ENCODE measurements at places on chromosomes 4 and X.

DNA sequence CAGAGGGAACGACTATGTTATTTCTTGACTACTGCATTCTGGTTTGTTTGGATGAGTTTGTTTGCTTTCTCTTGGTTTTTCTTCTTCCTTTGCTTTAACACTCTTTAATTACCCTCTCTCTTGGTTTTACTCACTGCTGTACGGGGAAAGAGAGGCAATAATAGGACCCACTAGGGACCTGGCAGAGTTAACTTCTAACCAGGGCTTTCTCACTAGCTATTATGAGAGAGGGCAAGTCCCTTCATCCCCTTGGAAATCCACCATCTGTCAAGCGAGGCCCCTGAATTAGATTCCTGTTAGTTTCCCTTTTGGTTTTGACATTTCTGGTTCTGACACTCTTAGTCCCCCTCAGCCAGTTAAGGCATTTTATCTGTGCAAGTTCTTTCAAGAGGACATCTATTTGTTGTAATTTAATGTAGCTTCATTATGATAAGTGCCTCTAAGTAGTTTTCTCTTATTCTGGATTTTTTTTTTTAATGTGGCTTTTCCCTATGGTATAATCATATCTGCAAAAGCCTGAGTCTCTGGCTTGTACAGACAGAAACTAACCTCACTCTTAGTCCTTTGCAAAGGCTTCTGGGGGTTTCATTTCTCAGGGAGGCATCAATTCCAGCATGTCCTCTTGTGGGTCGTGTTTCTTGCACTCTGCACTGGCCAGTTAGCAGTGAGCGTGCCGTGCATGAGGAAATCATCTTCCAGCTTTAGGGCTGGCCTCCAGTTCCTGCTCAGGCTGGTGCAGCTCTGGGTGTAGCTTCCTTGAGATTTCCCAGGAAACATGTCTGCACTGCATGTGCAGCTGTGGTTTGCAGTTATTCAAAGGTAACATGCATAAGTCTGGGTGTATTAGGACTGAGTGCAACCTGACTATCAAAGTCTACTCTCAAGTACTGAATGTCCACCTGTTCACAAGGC, 221.3 kb downstream of the STIM2 start:
- no peak for DNase-seq

DNA sequence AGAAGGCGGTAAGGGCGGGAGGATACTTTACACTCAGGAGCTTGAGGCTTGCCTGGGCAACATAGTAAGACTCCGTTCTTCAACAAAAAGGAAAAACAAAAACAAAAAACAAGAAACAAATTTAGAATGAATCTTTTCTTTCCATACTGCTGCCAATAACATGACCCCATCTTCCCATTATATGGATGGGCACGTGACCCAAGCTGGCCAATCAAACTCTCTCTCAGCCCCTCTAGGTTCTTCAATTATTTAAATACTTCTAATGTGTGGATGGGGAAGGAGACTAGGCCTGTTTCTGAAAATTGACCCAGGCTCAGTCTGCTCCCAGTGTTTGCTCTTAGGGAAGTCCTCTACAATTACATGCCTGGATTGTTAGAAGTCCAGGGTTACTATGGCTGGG, 22.2 kb upstream of the ATP6AP2 start:
- no peak for DNase-seq

GRCh38 chr4:182343453-182343852, 100.3 kb downstream of the TENM3 start:
- DNase-seq: no peak

DNA sequence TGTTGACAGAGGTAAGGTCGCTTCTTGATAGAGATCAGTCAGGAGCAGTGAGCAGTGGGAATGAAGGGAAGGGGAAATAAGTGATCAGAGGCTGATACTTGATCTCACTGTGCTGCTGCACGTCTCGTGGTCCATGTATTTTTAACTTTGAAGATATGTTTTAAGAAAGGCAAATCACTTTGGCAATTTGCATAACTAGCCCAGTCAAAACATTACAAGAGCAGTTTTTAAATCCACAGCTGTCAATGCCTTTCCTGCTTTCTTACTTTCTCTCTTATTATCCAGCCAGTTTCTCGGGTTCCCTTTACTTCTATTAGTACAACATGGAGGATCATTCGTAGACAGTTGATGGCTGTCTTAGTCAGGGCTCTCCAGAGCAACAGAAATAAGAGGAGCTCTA, 472.8 kb downstream of the TMA16 start:
- no peak for DNase-seq

DNA sequence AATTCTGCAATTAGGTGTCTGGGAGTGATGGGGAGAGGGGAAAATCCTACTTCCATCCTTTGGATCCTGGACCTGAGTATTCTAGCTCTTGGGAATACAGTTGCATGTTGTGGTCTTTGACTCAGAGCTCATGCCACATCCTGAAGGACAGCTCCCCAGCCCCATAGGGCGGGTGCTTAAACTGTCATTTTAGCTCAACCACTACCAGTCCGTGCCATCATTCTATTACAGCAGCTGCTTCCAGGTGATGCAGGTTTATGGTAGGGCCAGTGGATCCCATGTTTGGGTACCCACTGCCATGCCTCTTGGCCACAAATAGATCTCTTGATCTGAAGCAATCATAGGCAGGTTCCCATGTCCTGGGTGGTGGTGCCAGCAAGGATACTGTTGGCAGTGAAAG, 34.7 kb downstream of the CCKAR start:
- DNase-seq: no peak

DNA sequence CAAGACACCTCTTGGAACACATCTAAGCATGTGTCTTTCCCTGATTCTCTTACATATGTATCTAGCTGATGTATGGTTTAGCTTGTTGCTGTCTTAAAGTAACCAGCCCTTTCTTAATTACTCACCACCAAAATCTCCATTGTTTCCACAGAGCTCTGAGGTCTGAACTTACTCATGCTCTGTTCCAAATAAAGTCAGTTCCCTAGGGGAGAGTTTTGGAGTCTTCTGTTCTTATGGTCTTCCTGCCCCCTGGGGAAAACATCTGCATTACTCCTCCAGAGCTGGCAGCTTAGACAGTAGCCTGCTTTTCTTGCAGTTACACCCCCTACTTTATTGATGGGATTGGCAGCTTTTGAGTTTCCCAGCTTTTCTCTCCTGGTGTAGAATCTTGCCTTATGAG, 125.8 kb downstream of the EDA start:
- no peak for DNase-seq

DNA sequence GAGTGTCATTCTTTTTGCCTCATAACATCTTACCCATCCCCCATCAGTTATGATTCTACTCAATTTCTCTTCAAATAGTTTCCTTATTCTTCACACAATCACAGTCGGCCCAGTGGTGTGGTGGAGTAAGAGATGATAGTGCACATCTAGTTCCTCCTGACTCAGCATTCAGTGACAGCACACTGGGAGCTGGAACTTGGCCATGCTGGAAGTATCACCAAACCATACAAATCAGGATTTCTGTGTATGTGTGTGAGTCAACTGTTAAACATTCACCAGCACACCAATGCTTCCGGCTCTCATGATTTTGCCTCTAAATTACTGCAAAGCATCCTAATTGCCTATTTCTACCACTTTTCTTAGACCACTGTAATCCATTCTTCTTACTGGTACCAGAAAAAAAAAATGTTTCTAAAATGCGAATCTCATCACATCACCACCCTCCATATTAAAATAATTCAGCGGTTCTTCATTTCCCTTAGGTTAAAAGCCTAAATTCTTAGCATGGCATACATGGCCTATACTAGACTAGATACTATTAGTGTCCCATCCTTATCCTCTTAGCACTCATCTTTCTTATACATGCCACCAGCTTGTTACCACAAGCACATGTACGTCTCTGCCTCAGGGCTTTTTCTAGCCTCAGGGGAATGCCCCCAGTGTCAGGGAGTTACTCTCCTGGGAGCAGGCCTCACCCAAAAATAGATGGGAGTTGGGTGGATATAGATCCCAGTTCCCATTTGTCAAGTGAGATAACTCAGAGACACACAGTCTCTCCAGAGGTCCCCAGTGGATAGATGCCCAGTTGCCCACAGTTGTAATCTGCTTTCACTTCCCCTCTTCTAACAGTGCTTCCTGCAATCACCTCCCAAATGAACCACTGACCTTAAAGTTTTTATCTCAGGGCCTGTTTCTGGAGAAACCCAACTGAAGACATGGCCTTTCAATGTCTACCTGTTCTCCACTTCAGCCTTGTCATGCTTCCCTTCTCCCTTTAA, 49.2 kb upstream of the DDX53 start:
- DNase-seq: no peak

DNA sequence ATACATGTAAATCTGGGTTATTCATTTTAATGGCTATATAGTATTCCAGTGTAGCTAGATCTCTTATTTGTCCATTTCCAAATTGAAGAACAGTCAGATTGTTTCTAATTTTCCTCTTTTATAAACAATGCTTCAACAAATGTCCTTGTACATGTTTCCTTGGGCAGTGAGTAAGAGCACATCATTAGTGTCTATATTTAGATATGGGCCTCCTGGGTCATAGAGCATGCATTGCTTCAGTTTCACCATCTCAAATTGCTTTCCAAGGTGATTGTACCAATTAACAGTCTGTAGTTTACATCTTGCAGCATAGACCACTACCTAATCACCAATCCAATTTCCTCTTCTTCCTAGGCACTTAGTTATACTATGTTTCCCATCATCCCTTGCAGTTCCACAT, 13.4 kb downstream of the PHKA2 start:
- DNase-seq: no peak

DNA sequence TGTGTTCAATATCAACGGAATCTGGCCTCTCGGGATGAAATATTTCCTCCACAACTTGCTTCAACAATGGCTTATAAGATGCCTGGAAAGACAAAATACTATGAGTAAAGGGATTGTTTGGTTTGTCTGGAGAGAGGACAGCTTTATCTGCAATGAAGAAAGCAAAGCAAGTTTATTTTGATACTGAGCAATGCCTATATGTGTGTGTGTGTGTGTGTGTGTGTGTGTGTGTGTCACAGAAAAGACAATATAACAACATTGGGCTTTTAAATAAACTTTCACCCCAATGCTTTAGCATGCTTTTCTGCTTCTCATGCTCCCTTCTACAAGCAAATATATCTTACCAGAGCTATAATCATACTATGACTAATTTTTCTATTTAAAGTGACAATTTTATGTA, 45.4 kb downstream of the RASL11B start:
- DNase-seq: no peak

DNA sequence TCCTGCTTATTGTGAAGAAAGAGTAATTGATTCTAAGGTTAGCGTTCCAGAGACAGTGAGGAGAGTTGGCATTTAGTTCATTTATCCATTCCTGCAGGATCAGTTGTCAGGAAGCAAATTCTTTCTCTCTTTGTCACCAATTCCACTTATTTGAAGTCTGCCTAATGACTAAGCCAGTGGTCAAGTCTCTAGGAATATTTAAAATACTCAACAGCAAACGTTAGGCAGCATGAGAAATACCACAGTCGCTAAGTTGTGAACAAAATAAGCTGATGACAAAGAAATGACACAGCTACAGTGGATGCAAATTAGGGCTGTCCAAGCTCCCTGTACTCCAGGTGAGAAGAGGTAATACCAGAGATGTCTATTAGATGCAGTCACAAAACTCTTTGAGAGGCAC, 6.6 kb upstream of the MAGEB17 start:
- no peak for DNase-seq

GRCh38 chr4:169941141-169941540, 85.1 kb downstream of the MFAP3L start:
- DNase-seq: no peak

GRCh38 chr4:82667761-82668480, 106.1 kb upstream of the TMEM150C start:
- no peak for DNase-seq

DNA sequence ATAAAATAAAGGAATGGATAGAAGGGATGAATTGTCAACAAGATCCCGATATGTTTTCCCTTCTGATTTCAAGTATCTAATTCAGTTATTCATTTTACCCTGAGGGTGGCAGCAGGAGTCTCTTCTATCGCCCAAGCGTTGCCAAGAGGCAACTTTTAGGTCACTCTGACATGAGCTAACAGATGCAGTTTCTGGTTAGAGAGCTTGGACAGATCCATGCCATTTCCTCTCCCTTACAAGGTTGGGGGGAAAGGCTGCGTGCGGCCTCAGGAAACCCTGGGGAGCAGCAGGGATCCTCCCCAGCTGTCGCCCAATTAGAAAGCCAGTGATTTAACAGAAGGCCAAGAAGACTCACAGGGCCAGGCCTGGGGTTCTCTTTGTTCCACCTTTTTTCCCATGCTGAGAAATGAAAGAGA, 35.3 kb upstream of the WAS start:
- no peak for DNase-seq

DNA sequence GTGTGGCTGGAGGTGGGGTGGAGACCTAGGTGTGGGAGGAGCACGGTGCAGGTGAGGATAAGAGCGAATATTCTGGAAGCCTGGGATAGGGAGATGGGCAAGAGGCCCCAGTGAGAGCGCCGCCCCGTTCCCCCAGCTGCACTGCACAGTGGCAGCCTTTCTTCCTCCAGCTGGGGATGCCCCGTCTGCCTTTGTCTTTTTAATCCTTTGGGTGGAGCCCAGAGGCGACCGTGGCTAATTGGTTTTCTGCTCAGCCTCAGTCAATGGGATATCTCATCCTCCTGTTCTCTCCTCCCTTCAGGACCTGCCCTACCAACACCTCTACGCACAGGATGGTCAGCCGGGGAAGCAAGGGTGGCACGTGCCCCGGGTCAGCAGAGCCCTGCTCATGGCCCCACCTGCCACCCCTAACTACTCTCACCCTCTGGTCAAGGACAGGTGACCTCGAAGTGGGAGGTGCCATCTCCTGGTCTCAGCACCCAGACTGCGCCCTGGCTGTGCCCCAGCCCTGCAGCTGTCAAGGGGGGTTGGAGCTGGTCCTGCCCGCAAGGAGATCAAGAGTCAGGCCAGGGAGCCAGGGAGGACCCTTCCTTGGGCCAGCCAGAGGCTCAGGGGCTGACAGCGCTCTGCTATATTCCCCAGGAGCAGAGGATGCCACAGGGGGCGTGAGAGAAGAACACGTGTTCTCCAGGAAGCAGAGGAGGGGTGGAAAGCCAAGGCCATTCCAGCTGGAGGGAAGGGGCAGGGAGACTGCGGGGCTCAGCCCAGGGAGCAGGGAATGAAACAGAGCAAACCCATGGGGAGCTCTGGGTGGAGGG, 64.0 kb downstream of the ADRA2C start:
- DNase-seq: no peak

- no peak for DNase-seq
Measured at GRCh38 chrX:24767557-24767956, 73.8 kb downstream of the POLA1 start.

DNA sequence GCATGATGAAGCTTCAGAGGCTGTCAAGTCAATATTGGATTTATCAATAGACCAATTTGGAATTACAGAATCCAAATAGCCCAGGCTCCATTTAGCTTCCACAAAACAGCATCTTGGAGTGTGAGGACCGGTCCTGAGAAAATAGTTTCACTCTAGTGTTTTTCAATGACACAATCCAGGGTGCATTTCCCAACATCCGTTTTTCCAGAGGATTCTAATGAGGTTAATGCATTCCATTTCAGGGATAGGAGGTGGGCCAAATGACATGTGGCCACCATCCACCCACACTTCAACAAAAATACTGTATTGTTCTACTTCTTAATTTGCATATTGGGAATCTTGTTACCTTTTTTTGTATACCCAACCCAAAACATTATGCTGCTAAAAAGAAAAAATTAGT, 229.8 kb upstream of the LDB2 start:
- no peak for DNase-seq

- no peak for DNase-seq
Measured at GRCh38 chrX:41300758-41301437, 33.1 kb upstream of the DDX3X start.

- DNase-seq: no peak
Measured at GRCh38 chr4:24743927-24744326, 51.4 kb upstream of the SOD3 start.

GRCh38 chr4:113756005-113756410, 5.5 kb downstream of the CAMK2D start:
- no peak for DNase-seq

- no peak for DNase-seq
Measured at GRCh38 chr4:125115476-125115875, 199.3 kb upstream of the FAT4 start.
